ENCODE measurements at places on chromosomes 16 and 17.
A peak's percentile ranks its signal among the peaks of the same experiment; 100 is the strongest.

GRCh38 chr16:85638695-85639409, 25.7 kb downstream of the GSE1 start:
- DNase-seq = no peak

- DNase-seq = no peak
These were observed 3.4 kb downstream of the WNK4 start for GRCh38 chr17:42783791-42784138.

- no peak for DNase-seq
These were observed 363.5 kb upstream of the EEF2KMT start for GRCh38 chr16:5461141-5461540.

DNA sequence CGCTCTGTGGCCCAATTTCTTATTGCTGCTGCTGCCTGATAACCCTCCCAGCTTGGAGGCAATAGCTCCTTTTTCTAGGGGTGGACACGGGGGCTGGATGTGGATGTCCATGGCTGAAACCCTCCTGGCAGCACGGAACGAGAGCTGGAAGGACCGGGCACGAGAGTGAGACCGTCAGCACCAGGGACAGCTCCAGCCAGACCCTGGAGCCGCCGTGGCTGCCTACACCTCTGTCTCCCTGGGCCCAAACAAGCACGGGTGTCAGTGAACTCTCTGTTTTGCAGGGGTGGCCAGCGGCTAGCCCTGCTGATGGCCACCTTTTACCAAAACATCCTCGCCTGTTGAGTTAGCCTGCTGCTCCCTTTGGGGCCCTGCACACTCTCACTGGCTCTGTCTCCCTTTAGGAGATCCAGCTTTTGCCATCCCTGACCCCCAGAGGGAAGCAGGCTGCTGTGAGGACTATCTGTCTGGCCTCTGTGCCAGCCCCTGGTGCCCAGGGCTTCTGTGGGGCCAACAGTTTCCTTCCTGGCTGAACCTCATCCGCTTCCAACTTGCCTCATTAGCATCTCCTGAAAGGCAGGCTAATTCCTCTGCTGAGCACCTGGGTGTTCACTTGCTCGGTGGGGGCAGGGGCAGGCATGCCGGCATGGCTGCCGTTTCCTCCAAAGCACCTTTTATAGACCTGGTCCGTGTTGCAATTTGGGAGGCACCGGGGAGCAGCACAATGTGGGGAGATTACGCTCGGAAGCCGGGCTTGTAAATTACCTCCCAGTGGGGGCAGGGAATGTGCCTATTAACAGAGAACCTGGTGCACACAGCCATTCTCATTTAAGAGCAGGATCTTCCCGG, 118.1 kb downstream of the ENGASE start:
- DNase-seq = no peak

DNA sequence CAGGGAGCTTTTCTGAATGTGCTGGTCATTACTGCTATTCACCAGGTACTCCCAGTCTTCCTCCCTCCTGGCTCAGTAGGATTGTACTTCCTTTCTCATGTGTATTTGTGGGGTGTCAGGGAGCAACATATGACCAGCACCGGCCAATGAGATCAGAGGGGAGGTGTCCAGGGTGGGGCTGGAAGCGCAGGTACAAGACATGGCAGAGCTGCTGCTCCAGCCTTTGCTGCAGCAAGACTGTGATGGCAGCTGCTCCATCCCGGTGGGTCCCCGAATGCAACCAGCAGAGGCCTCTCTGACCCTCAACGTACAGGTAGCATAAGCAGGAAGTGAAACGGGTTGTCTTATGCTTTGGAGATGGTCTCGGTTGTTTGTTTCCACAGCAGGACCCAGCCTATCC, 53.8 kb upstream of the CACNG5 start:
- DNase-seq = no peak

DNA sequence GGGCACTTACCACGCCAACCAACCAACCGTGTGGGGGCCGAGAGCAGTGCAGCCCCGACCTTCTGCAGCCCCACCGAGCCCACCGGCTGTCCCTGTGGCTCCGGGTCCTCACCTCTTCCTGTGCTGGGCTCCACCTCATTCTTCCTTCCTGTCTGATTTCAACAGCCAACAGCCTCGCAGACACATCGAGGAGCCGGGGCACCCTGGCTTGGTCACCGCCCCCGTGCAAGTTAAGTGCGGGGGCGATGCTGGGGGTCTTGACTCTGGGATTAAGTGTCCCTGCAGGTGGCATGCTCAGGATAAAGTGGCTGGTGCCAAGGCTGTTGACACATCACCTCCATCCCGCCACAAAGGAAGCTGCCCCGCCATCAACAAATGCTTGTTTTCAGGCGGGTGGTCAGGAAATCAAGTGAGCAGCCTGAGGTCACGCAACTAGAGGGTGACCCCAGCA, at the start of gene NLRC3:
Gene NLRC3, minus strand, starts transcription at position 102 of the 451 bp plus-strand sequence. CDS start 12,367 bp downstream, outside the sequence.
- DNase-seq = no peak

GRCh38 chr16:82732461-82732860, 105.7 kb downstream of the CDH13 start:
- no peak for DNase-seq

- DNase-seq = no peak
These were observed 12.5 kb upstream of the CIBAR2 start for GRCh38 chr16:85124636-85125346.

GRCh38 chr16:11309895-11310633, 28.9 kb upstream of the PRM1 start:
- DNase-seq = no peak

DNA sequence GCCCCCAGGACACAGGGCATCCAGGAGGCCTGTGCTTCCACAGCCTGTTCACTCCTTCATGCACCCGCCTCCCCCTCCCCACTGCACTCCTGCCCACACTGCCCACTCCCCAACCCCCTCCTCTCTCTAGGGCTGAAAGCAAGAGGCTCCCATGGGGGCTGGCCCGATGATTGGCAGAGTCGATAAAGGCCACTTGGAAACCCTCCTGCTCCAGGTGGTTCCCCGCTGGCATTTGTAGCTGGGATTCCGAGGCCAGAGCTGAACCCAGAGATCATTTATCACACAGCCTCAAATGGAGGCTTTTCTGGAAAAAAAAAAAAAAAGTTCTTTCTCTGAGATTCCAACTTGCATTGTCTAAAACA, 74.1 kb downstream of the SREBF1 start:
- no peak for DNase-seq

- no peak for DNase-seq
These were observed 53.1 kb downstream of the MRC2 start for GRCh38 chr17:62680541-62681052.

DNA sequence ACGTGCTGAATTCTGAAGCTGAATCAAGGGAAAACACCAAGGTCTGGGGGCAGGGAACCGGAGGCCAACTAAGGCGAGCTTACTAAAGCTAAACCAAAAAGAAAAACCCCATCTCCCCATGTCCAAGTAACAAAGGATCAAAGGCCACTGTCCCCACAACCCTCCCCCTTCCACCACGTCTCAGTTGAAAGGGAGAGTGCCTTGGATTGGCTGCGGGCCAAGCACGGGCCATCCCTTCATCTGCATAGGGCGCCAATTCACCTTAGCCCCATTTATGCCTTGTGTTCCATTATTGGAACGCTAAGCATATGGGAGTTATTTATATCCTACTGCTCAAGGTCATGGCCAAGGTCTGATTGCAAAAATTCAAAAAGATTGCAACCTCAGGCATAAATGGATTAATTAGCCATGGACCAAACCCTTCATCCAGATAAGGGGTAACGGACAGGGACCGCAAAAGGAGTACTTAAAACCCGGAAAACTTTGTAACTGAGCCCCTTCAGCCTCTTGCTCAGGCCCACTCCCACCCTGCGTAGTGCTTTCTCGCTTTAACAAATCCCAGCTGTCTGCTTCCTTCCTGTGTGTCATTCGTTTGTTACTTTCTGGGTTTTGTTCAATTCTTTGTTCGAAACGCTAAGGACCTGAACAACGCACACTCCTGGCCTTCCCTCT, 740 bp upstream of the ATP6V0D1 start:
- no peak for DNase-seq

DNA sequence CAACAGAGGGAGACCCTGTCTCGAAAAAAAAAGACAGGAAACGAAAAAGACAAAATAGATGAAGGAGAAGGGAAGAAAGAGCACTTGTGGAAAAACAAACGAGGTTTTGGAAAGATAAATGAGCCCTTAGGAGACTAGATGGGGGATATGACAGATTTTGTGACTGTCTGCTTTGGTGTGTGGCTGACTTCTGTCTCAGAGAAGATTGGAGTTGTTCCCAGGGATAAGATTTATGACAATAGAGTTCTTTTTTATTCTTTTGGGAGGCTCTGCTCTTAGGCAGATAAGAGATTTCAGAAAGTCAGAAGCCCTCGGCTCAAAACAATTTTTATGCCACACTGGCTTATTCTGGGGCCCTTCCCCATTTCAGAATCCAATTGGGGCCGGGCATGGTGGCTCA, 73.9 kb upstream of the ATF7IP2 start:
- DNase-seq = no peak

DNA sequence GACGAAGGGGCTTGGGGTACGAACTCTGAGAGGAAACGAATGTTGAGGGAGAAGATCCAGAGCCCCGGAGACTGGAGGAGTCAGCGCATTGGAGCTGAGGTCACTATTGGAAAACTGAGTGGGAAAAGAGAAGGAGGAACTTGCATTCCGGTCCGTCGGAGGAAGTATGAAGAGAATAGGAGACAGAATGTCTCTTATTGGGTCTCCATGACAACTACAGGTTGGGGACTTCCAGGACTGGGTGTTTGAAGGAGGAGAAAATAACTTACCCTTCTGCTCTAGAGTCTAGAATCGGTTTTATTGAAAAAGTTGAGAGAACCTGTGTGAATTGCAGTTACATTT, 537 bp downstream of the GOSR1 start:
- DNase-seq = no peak

GRCh38 chr16:66605177-66605978, 874 bp downstream of the CMTM3 start:
- peak; percentile 35 for DNase-seq

- DNase-seq = no peak
These were observed 5.9 kb downstream of the RAB11FIP4 start for GRCh38 chr17:31397256-31397939.

Data from activated B cell treated with CpG ODN at 0.5 μM for 24 hours (primary cell).